NCI-H2171 treated with DMSO at 0.1 percent for 48 hours (cell line): ENCODE measurements at places on chromosomes 1 and 21.

- no peak for DNase-seq
Observed at GRCh38 chr1:225866981-225867380, 15.2 kb downstream of the TMEM63A start.

DNA sequence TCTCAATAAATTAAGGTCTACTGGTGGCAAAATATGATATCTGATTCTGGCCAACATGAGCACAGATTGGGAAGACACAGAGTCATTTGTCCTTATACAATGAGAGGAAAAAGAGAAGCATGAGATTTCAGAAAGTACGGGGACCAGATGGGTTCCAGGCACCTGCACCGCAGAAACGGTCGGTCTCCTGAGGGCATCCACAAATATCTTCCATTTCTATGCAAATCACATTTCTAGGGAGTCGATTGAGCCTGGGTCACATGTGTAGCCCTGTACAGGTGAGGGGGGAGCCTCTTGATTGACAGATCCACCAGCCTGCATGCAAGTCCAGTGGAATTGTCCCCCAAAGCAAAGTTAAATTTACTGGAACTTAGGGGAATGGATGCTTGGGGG lies 415.6 kb downstream of the NPHP4 start:
- no peak for DNase-seq

DNA sequence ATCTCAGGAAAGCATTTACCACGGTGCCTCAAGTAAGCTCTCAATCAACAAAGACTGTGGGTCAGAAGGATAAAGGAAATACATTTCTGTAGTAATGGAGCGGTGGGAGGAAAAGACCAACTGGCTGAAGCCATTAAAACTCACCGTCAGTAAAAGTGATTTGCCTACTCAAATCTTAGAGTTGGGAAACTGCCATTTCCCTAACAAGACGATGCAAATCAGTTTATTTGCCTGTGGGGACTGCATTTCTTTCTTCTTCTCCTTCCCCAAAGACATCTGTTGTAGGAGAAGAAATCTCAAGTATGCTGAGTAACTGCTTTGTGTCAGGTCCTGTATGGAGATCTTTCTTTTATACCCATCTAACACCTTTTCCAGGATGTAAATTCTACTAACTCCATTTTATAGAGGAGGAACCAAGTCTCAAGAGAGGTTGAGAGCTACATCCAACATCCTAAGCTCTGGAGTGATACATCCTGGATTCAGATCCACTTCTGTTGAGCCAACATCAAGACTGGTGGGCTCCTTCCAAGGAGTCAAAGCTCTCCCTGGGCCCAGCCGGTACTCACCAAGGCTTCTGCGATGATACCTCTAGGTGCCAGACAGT lies 219.3 kb upstream of the FGGY start:
- no peak for DNase-seq

GRCh38 chr1:202282596-202283283 lies 59.0 kb downstream of the UBE2T start:
- DNase-seq, result no peak

- no peak for DNase-seq
Observed at GRCh38 chr1:206925106-206925736, 3.5 kb upstream of the FCMR start.

- DNase-seq, result no peak
Observed at GRCh38 chr1:16720351-16721223, 19.7 kb upstream of the RNU1-4 start.

GRCh38 chr1:200237066-200237465 lies 172.8 kb downstream of the ZNF281 start:
- no peak for DNase-seq

DNA sequence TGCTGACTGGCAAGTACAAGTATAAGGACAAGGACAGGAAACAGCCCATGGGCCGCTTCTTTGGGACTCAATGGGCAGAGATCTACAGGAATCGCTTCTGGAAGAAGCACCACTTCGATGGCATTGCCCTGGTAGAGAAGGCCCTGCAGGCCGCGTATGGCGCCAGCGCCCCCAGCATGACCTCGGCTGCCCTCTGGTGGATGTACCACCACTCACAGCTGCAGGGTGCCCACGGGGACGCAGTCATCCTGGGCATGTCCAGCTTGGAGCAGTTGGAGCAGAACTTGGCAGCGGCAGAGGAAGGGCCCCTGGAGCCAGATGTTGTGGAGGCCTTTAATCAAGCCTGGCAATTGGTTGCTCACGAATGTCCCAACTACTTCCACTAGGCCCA lies 32.0 kb downstream of the SLC16A1 start:
- DNase-seq, result no peak

DNA sequence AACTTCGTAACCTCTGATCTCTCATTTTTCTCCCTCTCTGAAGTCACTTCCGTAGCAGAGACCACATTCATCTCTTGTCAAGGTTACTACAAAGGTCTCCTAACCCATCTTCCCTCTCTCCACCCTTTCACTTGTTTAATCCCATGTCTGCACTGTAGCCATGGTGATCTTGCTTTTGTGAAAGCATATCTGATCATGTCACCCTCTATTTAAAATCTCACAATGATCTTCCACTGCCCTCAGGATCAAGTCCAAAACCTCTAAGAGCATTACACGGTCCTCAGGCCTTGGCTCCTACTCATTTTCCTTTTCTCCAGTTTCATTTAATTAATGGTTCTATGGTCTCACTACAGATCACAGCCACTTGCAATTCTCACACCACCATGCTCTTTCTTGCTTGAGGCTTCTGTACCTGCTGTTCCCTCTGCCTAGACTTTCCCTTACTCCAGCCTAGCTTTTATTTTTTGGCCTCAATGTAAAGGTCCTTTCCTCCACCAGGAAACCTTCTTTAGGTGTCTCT lies 12.1 kb downstream of the ARHGEF11 start:
- no peak for DNase-seq

DNA sequence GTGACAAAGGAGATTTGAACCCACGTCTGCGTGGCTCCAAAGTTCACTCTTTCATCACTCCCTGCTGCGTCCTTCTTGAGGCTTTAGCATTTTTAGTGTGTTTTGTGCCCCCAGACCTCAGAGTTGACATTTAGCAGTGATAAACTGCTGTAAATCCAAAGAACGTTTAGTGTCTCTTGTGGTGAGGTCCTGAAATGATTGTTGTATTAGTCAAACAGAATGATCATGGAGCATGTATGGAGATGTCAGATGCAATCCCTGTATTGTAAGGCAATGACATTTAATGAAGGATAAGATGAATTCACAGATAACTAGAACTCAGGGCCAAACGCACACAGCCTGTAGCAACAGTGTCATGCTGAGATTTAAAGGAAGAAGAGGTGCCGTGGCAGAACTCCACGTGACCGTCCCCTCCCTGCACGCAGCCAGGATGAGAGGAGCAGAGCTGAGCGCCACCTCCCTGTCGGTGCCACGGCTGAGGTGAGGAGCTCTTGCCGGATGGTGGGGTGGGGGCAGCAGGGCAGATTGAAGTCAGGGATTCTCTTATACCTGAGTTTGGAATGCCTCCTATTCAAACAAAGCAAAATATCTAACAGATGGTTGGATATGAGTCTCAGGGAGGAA lies 30.1 kb downstream of the NTPCR start:
- DNase-seq, result peak; percentile 71

- DNase-seq, result no peak
Observed at GRCh38 chr1:51568231-51568935, 48.5 kb upstream of the OSBPL9 start.

DNA sequence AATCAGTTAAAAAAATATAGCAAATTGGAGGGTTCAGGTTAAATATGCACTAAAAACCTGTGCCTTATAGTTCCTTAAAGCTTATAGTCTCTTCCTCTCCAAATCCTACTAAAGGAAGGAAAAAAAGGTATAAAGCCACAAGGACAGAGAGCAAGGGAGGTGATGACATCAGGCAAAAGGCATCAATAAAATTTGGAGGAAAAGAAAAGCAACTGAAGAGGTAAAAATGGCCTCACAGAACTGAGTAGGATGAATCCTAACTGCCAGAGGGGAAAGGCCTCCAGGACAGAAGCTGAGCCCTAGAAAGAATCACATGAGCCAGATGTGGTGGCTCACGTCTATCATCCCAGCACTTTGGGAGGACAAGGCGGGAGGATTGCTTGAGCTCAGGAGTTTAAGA lies 8.1 kb downstream of the CCSAP start:
- DNase-seq, result no peak
